ENCODE measurements at places on chromosomes 13 and 19. TPM values are rescaled to one million over a fixed set of nuclear protein-coding genes. Genes with fewer than 3 reads are reported as not detected.

ADAMTS10 gene
- total RNA-seq = 46.0 TPM

PRODH2 gene
- not detected for total RNA-seq

GRCh38 chr13:46831588-46832194 is 34.7 kb upstream of the ESD start:
- DNase-seq = no peak

- no peak for DNase-seq
Measured at GRCh38 chr13:78520425-78520824, 82.9 kb downstream of the POU4F1 start.

- no peak for DNase-seq
Measured at GRCh38 chr13:114143806-114144605, 11.6 kb upstream of the RASA3 start.

All from occipital lobe (tissue), 3 donors.